ENCODE measurements at places on chromosomes 11 and 22.

DNA sequence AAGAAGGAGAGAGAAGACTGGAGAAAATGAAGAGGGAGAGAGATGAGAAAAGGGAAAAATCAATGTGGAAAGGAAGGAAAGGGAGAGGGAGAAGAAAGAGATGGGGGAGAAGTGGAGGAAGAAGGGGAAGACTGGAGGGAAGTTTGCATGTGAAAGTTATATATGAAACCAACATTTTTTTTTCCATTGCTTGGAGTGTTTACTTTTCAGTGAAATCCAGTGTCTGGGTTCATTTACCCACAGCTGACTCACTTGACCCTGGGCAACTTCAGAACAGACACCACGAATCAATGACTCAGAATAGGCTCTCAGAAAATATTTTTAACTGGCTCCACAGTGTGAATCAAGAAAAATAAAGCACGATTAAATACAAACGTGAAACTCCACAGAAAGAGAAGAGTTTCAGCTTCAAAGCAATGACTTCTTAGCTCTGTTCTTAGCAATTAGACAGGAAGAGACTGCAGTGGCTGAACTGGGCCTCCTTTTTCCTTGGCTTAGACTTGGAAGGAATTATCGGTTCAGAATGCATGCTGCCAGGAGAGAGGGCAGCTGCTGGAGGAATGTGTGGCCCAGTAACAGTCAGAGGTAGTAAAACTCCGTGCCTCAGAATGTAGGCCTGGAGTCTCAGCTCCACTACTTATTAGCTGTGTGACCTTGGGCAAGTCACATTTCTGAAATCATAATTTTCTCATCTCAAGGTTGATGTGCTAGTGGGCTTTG is 237.5 kb downstream of the MIAT start:
- no peak for DNase-seq

DNA sequence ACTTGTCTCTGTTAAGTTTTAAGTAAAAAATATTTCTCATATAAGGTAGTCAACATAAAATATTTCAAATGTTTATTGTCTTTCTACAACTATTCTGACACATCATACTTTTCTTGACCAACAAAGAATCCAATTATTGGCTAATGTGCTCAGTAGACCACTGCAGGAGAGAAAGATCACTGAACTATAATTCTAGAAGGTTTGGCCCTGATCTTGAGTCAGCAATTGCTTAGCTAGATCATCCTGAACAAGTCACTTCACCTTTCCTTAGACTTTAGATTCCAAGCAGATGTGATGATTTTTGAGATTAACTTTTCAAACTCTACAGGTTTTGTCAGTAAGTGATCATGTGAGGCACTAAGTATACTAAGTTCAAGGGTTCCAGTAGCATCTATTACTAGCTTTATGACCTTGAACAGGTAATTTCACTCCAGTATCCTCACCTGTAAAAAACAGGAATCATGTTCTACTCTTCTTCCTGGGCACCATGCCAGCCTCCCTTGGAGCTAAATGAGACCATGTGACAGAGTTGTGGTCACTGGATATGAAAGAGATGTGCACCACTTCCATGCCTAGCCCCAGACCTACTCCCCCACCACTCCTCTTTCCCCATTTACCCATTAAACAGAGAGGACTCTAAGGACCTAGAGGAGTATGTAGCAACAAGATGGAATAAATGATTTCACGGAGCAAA is 17.3 kb downstream of the PGM2L1 start:
- DNase-seq, result no peak

DNA sequence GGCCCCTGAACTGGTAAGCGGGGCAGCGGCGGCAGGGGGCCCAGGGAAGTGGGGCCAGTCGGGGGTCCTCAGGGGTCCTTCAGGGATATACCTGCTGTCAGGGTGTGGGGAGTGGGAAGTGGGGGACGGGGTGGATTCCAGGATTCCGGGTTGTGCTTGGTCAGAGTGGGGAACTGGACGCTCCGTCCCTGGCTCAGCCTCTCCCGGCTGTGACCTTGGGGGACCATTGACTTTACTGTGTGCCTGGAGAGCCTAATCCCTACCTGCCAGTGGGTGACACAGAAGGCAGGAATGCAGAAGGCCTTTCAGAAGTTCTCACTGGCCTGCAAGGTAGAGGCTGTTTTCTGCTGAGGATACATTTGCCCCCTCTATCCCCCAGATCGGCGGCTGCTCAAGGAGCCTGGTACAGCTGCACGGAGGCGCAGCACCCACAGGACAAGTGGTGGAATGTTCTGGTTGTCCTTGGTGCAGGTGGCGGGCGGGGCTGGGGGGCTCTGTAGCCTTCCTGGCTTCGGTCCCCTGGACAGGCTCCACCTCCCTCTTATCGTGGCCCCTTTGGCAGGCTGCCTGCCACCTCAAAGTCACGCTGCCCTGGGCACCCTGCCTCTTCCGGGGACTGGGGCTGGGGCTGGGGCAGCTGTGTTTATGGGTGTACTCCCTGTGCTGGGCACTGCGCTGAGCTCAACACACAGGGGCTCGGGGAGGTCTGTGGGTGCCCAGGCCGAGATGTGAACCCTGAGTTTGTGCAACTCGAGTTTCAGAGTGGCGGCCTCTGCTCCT is 18.4 kb downstream of the KCNQ1 start:
- no peak for DNase-seq

DNA sequence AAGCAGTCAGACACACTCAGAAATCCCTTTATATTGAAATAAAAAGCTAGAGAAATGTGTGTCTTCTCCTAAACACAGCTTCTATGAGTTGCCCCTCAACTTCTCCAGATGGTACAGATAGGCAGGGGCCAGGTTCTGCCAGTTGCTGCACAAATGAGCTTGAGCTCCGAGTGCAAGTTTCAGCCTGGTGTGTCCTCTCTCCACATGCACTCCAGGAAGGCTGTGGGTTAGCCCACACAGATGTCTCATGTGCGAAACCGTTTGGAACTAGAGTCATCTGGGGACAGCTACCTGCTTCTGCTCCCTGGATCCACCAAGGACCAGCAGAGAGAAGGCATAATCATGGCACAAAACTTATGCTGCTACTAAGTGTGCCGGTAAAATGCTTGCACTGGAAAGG is 812.6 kb downstream of the OPCML start:
- DNase-seq, result no peak

GRCh38 chr22:24099071-24099470 is 82.2 kb upstream of the SUSD2 start:
- DNase-seq, result no peak

DNA sequence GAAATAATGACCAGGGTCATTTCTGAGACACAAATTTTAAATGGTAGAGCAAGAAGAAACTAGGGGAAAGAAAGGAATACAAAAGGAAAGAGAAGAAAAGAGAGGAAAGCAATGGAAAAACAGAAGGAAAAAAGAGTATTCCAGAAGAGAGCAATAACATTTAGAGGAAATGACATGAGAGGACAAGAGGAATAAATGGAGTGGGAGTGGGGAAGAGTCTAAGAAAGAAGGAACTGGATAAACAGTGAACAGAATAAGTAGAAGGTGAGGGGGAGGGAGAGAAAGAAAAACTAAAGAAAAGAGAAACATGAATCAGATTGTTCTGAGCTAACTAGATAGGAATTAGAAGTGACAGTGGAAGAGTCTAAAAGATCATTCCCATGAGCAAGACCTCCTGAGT is 28.4 kb downstream of the PRDM10 start:
- DNase-seq, result no peak

DNA sequence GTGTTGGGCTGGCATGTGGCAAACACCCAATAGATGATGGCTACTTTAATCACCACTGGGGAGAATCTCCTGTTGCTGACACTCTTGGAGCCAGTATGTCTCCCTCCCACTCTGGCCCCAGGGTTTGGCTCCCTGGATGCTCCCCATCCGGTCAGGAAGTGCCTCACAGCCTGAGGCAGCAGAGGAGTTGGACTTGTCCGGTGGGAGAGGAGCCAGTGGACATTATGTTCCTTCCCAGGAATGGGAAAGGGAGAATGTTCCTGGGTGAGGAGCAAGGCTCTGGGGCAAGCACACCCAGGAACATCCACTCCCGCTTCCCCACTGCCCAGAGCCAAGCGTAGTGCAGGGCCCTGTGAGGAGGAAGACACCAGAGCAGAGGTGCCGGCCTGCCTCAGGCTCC is 84.6 kb upstream of the NAV2 start:
- DNase-seq, result no peak

DNA sequence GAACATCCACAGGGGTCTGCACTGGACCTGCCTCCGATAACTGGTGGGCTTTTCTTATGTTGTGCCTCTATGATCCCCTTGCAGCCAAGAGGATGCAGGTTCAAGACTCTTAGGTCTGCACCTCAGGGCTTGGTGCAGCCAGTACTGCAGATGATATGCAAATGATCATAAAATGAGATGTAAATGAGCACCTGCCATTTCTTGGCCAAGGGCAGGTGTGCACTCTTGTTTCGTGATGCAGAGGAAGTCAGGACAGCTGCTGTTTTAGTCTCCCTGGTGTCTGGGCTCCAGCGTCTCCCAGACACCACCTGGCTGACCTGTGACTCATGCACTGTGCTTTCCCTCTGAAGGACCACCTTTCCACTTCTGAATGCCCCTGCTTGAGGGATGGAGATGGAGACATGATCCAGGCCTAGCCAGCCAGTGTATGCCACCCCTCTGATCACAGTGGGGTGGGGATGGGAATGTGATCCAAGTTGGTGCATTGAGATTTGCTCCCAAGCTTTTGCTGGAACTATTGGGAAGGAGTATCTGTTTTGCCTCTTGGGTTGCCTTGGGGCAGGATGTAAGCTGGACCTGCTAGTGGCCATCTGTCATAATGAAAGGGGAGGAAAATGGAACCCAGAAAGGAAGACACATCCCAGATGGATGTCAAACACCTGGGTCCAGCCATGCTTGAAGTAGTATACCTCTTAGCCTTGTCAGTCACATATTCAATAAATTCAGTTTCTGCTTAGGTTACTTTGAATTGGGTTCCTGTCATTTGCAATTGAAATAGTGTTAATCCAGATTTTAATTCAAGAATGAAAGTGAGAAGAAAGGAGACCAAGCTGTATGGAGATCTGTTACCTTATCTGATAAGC is 3.3 kb upstream of the KCNJ11 start:
- DNase-seq, result no peak

GRCh38 chr11:30499940-30500339 is 86.2 kb downstream of the MPPED2 start:
- DNase-seq, result no peak

GRCh38 chr11:61725781-61726231 is 26.6 kb upstream of the MYRF start:
- DNase-seq, result no peak
